Stromal cell of bone marrow (primary cell): ENCODE measurements at places on chromosomes 5 and 9.

DNA sequence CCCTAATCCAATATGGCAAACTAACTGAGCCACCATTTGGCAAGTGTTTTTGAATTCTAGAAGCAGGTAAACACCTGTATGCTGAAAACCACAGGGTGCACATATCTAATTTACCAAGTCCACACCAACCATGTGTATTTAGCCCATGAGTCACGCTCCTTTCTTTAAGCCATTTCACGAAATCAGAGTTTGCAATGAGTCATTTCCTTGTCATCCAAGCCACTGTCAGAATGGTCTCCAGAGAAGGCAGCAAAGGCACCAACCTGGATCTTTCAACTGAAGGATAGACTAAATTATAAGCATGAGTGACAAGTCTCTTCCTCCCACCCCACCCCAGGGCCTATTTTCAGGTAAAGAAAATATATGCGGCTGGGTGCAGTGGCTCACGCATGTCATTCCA, 110.0 kb downstream of the PAX5 start:
- DNase-seq = peak; percentile 53

GRCh38 chr9:90400091-90400490, 242.5 kb downstream of the DIRAS2 start:
- no peak for DNase-seq

- DNase-seq = no peak
These were observed 202.5 kb downstream of the NTRK2 start for GRCh38 chr9:84871983-84872382.

DNA sequence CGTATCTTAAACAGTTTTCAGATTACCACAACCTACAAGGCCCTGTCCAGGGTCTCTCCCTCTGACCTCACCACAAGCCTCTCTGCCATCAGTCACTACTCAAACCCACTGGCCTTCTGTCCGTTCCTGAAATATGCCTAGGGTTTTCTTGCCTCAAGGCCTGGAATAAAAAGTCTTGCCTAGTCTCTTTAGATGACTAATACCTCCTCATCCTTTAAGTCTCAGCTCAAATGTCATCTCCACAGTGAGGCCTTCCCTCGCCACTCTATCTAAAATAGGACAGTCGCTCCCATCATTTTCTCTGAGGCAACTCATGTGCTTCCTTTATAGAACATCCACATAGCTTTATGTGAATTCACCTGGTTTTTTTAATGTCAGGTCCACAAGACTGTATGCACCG, 5.2 kb downstream of the DENND1A start:
- DNase-seq = no peak

GRCh38 chr5:55671975-55672374, 40.1 kb downstream of the SLC38A9 start:
- DNase-seq = no peak

DNA sequence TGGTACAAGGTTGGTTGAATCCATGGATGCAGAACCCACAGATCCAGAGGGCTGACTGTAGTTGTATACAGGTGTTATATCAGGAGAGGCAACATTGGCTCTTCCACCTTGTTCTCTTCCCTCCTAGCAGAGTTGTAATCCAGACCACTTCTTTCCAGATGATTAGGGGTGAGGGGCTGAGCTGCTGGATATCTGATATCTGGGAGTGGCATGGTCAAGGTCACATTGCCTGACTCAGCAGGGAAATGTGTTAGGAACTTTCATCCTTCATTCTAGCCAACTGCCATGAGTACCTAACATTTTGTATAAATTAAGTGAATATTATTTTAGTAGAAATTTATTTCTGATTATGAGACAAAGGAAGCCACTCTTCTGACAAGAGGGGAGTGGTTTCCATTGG, 7.3 kb downstream of the DAPK1 start:
- DNase-seq = no peak

DNA sequence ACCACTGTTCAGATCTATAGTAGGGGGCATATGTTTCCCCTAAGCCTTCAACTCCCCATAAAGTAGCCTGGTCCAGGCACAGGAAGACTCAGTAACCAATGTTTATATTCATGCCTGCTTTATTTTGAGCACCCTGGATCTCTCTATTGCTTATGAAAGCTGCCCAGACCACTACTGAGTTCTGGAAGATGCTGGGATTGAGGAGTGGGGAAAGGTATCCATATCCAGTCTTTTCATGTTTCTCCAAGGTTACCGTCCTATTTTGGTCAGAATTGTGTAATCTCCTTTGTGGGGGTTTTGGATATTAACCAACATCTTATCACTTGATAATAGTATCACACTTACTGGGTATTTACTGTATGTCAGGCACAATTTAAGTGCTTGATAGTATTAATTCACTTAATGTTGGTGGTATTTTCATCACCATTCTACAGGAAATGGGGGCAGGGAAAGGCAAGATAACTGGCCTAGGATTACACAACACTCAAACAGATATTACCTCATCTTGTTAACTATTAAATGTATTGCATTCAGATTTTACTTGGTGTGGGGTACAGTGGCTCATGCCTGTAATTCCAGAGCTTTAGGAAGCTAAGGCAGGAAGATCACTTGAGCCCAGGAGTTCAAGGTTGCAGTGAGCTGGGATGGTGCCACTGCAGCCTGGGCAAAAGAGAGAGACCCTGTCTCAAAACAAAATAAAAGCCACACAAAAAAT, 36.3 kb downstream of the RUSC2 start:
- DNase-seq = no peak

DNA sequence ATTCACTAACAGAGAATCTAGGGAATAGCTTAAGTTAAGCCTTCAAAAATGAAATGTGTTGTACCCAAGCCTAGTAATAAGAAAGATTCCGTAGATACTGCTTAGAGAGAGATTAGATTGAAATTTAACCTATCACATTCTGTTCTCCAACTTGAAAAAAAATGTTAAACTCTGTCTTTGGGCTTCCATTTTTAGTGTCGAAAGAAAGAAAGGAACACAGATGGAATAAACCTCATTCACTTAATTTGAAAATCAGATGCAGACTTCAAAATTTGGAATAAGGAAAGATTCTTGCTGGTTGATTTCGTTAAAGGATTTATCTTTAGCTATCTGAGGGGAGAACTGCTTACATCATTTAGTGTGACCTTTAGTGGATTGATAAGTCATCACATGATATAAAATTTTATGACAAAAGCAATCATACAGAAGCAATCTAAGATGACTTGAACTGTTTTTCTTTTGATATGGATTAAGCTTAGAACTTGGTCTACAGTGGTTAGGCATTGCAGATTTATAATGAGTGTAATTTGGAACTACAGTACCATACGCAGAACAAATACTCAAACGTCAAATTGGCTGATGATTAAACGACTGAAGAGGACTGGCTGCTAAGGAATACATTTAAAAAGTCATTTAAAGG, 128.5 kb downstream of the GLIS3 start:
- DNase-seq = no peak

GRCh38 chr5:163695830-163696578, 190.6 kb downstream of the MAT2B start:
- DNase-seq = peak; percentile 68

DNA sequence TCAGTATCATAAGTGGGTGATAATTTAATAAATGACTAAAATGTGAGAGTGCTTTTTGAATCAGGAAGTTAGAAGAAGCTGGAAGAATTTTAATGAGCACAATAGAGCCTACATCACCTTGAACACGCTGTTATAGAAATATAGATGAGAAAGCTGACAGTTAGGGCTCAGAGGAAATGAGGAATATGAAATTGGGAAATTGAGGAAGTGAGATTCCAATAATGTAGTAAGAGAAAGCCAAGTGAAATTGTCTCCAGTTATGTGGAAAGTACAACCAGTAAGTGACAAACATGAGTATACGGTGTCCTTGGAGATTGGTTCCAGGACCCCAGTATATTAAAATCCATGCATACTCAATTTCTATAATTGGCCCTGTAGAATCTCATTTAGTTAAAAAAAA, 235.9 kb upstream of the FAM174A start:
- no peak for DNase-seq

- DNase-seq = no peak
These were observed 80.2 kb upstream of the ZNF169 start for GRCh38 chr9:94178927-94179326.

GRCh38 chr5:3004361-3005080, 253.0 kb upstream of the IRX2 start:
- no peak for DNase-seq

- no peak for DNase-seq
These were observed 119.0 kb downstream of the MAT2B start for GRCh38 chr5:163624431-163624830.

GRCh38 chr9:108634672-108635462, 220.9 kb downstream of the ACTL7B start:
- DNase-seq = peak; percentile 66

DNA sequence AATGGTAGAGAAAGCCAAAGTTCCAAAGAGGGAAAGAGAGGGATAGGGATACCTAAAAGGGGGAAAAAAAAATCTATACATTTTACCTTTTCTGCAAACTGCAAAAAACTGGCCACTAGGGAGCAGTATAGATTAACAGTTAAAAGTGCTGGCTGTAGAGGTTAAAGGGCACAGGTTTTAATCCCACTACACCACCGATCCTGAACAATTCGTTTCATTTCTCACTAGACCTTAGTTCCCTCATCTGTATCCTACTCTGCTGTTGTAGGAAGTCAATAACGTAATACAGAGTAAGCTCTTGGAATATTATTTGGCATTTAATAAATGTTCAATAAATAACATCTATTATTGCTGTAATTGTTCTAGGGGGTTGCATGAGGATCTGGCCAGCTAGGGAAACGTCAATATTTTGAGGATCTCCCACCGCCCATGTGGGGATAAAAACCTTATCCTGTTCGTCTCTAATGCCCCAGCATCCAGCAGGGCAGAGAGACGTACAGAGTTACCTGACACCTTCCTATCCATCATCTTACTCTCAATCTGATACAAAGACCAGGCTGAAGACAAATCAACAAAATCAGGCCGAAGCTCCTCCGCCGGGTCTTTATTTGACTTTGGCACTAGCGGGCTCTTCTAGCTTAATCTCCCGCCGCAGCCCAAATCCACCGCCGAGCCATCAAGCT, 757 bp downstream of the CDC26 start:
- DNase-seq = peak; percentile 35

DNA sequence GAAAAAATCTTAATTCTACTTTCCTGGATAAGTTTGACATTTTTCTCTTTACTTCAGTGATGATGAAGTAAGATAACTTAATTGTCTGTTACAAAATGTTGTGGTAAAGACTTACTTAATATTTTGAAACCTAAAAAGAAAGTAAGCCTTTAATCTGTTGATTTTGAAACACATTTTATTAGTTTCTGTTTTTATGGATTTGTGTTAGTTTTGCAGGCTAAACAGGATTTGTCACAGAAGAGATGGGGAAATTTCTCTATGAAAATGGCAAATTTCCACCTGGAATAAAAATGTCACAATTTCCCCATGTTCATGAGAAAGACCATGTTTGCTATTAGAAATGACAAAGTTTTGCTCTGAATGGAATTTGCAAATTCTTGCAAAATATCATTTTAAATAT, 237.1 kb downstream of the RFX3 start:
- DNase-seq = no peak
